ENCODE measurements at places on chromosomes 12 and 14.

DNA sequence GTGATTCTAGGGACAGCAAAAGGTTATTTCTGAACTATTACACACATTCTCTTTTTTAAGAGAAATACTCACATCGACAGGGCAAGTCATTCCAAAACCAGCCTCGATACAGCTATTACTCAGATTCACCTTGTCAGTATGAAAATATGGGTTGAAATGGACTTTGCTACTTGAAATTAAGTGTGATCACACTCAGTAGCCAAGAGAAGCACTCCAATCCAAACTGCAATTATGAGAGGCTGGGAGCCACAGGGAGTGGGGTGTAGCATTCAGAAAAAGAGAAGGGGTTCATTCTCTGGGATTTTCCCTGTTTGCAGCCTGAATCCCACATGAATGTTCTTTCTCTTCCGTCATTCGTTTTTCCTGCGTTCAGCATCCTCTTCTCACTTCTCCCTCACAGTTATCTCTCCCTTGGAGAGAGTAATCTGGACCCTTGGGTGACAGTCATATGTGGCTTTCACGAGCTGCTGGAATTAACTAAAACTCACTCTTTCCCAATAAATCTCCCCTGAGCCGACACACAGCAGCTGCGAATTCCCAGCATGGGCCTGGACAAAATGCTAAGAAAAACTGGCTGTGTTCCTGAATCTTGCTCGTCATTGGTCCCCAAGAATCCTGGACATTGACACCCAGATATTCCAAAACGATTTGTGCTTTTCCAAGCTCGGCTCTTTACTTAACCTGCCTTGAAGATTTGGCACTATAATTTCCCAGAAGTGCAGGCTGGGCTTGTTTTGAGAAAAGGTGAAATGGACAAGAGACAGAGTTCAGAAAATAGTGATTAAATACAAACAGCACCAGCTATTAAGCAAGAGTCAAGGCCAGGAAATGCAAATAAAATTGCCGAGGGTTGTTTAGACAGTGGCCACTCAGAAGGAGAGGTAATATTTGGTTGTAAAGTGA is 199.5 kb upstream of the PLEKHG7 start:
- DNase-seq, result no peak

GRCh38 chr14:31059152-31059924 is 33.2 kb upstream of the STRN3 start:
- no peak for DNase-seq

GRCh38 chr12:129610601-129611120 is 293.2 kb downstream of the TMEM132D start:
- no peak for DNase-seq

DNA sequence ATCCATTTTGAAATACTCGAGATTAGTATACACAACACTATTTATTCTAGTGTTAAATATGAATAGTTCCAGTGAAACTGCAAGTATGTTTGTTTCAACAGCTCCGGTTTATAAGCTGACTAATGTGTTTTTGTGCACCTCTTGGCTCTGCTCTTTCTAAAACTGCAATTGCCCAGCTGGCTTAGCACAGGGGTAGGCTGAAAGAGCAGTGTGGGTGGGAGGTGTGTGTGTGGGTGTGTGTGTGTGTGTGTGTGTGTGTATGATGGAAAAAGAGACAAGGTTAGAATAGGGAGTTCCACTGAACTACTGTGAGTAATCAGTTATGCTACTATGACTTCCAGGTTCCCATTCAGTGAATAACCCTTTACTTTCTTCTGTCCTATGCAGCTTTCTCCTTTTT is 37.8 kb upstream of the DDHD1 start:
- DNase-seq, result no peak

GRCh38 chr14:56002876-56003625 is 115.2 kb upstream of the PELI2 start:
- DNase-seq, result no peak

DNA sequence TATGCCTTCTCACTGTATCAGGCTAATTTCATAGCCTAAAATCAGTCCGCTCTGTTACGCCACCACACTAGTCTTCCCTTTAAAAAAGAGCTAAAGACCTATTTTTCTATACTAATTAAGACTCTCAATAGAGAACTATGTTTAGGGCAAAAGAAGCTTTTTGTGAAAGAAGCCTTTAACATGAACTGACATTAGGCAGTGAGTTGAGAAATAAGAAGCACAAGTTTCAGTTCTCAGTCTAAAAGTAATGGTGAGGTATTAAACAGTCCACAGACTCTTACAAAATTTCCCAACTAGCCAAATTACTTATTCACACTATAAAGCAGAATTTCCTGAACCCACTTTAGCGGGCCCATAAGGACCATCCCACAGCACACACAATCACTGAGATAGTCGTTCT is 93.7 kb downstream of the SOX5 start:
- no peak for DNase-seq

GRCh38 chr14:79318371-79318770 is 892.9 kb downstream of the DIO2 start:
- DNase-seq, result no peak

- DNase-seq, result no peak
These were observed 7.0 kb upstream of the FICD start for GRCh38 chr12:108507971-108508642.

DNA sequence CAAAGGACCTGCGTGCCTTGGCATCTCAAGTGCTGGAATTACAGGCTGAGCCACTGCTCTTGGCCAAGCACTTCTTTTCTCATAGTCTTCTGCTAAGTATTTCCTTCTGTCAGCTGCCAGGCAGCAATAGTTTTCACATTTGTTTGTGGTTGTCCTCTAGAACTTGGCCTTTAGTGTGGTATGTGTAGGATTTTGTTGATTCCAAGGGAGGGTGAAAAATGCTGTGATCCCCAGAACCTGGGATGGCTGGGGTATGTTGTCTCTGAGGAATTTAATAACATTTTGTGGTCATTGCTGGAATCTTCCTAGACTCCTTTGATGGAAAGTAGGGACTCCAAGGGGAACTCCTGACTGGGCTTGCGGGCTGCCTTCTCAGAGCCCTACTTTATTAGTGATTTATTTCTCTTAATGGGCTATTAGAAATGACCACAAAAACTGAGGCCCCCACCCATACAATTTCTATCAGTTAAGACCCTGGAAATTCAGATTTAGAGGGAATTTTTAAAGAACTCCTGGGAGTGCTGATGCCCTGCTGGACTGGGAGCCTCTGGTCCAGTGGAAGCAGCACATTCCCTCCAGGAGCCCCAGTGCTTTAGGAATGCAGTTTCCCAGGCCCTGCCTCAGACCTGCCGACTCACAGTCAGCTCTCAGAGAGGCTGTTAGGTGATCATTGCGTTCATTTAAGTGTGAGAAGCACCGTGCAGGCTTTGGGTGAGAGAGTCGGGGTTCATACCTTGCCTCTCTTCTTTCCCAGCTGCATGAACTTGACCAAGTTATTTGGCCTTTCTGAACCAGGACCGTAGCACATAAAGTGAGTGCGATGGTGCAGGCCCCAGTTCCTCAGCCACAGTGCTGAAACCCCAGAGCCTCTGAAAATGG is 22.7 kb downstream of the TRAF3 start:
- DNase-seq, result no peak

DNA sequence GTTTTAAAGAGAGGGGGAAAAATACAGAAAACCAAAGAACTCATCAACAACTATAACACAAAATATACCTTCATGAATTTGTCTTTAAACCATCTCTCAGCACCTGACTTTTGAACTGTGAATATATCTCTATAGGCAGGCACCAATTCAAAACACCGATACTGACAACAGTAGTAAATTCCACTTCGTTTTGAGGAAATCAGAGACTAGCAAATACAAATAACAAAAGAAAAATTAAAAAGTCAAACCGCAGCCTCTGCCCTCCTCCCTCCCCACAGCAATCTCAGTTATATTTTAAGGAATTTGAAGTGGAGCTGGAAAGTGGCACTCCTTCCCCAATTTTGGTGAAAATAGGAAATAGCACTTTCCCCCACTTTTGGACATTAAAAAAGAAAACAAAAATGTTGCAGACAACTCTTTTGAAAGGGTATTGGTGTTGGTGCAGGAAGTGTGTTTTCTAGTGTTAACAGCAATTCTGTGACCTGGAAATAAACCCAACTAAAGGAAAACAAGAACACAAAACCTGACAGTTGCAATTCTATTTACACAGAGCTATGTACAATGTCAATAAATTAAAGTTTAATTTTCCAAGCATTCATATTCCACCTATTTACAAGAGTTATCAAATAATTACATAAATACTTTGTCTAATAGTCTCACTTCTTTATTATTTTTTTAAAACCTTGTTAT is 13.5 kb downstream of the TBX3 start:
- no peak for DNase-seq

Measured in NCI-H510A treated with DMSO at 0.1 percent for 48 hours (cell line).